Stimulated activated CD8-positive, alpha-beta memory T cell treated with anti-CD3 and anti-CD28 coated beads, Interleukin-7, amount 100 ng/mL, for 24 hours (primary cell): ENCODE measurements at places on chromosomes 6 and 20.

- no peak for DNase-seq
Measured at GRCh38 chr6:45961125-45961524, 54.5 kb downstream of the CLIC5 start.

DNA sequence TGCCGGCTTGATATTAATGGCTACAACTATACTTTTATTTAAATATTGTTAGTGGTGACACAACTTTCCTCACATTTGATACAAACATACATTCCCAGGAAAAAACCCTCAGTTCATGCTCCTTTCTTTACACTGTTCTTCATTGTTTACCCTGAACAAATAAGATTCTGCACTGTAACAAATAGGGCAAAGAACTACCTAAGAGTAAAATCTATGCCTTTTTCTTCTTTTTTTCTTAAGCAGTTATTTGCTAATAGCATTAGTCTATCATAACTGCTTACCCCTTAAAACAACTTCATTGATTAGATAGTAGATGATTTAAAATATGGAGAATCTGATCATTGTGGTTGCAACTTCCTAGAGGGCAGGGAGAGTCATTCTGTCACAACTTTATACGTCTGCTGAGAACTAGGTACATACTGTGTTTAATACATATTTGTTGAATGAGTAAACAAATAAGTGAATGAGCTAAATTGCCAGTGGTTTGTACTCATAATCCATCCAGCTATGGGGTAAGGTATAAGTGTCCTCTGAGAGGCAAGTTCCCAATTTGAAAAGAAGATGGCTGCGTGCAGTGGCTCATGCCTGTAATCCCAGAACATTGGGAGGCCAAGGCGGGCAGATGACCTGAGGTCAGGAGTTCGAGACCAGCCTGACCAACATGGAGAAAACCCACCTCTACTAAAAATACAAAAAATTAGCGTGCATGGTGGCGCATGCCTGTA, 161.0 kb downstream of the CDK19 start:
- DNase-seq, result no peak

DNA sequence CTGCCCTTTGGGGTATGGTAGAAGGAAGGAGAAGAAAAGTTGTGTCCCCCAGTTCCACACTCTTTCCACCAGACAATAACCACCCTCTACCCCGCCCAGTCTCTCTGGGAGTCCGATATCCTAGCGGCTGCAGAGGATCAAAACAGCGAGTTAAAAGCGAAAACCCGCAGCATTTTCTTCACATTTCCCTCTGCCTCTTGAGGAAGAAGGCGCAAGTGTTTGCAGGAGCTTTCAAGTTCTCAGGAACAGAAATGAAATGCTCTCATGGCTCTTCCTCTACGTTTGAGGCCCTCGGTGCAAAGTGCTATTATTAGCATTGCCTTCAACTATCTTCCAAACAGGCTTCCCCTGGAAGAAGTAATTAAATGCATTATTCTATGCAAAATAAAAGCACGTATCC, 52.2 kb upstream of the CCDC167 start:
- DNase-seq, result no peak

DNA sequence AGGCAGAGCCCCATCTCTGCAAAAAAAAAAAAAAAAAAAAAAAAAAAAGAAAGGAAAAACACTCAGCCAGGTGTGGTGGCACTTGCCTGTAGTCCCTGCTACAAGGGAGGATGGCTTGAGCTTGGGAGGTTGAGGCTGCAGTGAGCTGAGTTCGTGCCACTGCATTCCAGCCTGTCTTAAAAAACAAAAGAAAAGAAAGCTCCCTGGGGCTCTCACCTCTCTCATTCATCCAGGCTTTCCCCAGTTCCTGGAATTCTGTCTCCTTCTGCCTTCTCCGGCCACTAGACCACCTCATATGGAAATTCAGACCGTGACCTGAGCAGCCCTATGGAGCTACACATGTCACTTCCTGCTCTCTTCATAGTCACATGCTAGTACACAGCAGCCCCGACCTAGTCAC, 101.1 kb upstream of the TAB2 start:
- DNase-seq, result no peak

- DNase-seq, result no peak
Measured at GRCh38 chr6:157090736-157091135, 232.6 kb downstream of the TMEM242 start.
